Skeletal muscle cell (primary cell): ENCODE measurements at places on chromosomes 6 and 20.

GRCh38 chr20:51285684-51286083 is 256.8 kb downstream of the NFATC2 start:
- no peak for DNase-seq

GRCh38 chr6:48177786-48178185 is 66.8 kb upstream of the PTCHD4 start:
- no peak for DNase-seq

- DNase-seq = no peak
Observed at GRCh38 chr6:53281518-53282215, 67.1 kb downstream of the ELOVL5 start.

- DNase-seq = peak; percentile 56
Observed at GRCh38 chr6:3405679-3406078, 51.2 kb downstream of the SLC22A23 start.

DNA sequence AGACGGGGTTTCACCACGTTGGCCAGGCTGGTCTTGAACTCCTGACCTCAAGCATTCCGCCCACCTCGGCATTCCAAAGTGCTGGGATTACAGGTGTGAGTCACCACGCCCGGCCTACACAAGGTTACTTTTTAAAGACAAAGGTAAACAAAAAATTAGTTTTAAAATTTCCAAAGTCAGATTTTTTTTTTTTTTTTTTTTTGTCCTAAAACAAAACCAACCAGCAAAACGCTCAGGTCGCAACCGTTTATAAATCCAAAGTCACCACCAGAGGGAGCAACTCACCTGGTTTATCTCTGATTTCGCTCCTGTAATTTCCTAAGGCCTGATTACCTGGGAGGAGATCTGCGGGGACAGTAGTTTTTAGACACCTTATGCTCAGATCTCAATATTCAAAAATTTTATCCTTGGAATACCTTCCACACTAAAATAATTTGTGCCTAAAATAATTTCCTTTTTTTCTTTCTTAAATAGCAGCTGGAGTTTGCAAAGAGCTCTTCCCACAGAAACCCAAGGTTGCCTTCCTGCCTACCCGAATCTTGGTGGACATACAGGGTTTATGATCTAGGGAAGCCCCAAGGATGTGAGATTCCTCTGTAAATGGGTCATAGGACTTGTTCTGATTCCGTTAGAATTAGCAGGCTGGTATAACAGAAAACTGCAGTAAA is 19.8 kb upstream of the TREM1 start:
- DNase-seq = no peak

DNA sequence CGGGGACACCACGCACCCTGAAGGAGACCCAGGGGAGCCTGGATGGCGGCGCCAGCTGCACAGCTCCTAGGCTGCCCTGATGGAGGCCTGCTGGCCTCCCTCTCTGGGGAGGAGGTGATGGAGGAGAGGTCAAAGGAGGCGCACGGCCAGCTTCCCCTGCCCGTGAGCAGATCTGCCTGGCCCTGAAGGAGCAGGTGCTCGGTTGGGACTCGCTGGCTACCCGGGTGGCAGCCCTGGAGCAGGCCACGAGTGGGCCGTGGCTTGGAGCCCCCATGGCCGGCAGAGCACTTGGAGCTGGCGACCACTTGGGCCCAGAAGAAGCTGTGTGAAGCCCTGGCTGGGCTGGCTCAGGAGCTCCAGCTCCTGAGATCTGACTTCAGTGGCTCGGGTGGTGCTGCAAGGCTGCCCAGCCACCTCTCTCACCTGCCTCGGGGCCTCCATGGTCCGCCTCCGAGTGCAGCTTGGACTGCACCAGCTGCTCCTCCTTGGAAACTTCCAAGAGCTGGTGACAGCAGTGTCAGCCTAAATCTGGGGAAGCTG is 7.5 kb upstream of the RAET1E start:
- DNase-seq = no peak

GRCh38 chr6:147040121-147040910 is 163.9 kb upstream of the STXBP5 start:
- no peak for DNase-seq

DNA sequence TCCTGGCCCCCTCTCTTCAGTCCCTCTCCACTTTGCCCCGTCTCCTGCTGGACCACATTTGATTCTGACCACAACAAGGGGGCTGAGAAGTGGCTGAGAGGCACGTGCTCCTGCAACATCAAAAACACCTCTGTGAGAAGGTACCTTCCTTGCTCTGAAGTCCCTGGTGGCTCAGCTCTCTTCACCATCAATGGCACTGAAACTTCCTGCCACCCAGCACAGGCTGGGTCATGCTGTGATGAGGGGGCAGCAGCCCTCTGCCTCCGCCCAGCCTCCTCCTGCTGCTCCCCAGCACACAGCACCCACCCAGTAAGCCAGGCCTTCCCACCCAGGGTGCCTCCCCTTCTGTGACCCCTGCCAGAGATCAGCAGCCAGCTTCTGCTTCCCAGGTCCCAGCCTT is 10.3 kb downstream of the ZMYND8 start:
- no peak for DNase-seq

GRCh38 chr20:33902011-33902410 is 90.9 kb downstream of the CHMP4B start:
- DNase-seq = no peak

GRCh38 chr6:56364431-56364826 is 117.0 kb upstream of the COL21A1 start:
- DNase-seq = no peak

- no peak for DNase-seq
Observed at GRCh38 chr20:6941571-6941970, 174.1 kb downstream of the BMP2 start.

GRCh38 chr20:49700411-49701185 is 13.1 kb downstream of the B4GALT5 start:
- peak; percentile 62 for DNase-seq

- DNase-seq = no peak
Observed at GRCh38 chr20:57387945-57388371, 3.2 kb upstream of the RBM38 start.

GRCh38 chr6:7684843-7685242 is 41.1 kb upstream of the BMP6 start:
- DNase-seq = no peak

- DNase-seq = no peak
Observed at GRCh38 chr6:132028029-132028428, 76.9 kb upstream of the CCN2 start.

DNA sequence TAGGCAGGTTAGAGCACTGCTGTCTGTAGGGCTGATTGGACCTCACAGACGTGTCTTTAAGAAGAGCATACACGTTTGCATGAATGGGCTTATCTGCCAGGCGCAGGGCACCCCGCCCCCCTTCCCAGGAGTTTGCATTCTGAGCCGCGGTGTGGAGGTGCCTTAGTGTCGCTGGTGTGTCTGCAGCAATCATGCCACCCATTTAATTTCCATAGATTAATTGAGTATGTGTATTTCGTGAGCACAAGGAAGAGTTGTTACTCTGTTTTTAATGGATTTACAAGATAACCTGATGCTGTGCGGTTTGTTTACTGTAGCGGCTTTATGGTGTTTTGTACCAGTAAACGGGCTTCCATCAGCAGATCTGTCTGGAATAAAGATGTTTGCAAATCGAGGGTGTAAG is 107.7 kb downstream of the ZDHHC14 start:
- DNase-seq = no peak

DNA sequence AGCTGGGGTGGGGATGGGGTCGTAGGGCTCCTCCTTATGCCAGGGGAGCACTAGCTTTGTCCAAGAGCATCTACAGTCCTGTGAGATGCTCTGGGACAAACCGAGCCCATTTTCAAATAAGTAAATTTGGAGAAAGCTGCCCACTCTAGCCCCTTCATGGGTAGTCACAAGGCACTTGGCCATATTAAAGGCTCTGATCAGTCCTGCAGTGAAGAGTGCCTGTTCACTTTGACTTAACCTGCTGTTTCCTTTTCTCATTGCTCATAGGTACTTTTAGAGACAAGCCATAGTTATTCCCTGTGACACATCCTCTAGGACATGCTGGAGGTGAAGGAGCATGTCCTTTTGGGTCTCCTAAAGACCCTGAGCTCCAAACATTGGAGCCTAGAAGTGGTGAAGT is 38.4 kb downstream of the FAM110A start:
- DNase-seq = no peak

- DNase-seq = no peak
Observed at GRCh38 chr6:5472571-5472970, 211.3 kb downstream of the FARS2 start.

DNA sequence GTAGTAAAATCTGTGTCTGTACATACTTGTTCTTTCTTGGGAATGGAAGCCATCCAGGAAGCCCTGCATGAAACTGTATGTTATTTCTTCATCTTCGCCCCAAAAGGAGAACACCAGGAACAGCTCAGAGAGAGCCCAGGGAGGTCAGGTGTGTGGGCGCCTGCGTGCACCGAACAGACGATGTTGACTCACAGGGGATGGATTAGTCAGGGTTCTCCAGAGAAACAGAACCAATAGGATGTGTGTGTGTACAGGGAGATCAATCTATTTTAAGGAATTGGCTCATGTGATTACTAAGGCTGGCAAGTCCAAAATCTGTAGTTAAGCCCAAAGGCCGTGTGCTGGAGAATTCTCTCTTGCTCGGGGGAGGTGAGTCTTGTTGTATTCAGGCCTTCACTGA is 45.7 kb downstream of the RNASET2 start:
- peak; percentile 60 for DNase-seq

DNA sequence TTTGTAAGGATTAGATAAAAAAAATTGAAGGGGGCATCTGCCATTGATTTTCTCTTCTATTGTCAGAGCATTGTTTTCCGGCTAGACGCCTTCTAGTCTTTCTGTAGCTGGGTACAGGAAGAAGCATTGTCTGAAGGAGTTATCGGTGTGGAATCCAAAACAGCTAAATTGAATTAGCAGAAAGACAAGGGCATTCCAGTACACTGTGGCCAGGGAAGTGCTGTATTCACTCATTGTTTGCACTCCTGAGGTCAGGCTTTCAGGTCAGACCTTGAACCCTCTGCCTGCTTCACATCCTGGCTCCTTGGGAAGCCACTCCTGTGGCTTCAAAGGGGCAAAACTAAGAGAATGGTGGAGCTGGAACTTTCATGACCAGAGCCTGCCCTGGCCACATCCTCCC is 81.1 kb upstream of the SNAP25 start:
- no peak for DNase-seq

- DNase-seq = no peak
Observed at GRCh38 chr6:87914637-87915395, 132.8 kb upstream of the SPACA1 start.

DNA sequence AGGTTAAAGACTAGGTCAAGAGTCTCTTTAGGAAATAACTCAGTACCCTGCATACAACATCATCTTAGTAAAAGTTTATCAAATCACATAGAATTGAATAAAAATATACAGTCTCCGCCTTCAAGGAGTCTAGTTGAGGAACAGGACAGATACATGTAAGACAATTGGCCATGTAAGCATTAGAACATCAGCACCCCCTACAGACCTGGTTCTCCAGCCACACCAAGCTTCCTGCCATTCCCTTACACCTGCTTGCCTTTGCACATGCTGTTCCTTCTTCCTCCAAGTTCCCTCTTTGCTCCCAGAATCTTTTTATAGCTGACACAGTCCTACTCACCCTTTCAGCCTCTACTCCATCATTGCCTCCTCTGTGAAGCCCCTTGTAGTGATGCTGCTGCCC is 187.8 kb upstream of the LRFN2 start:
- no peak for DNase-seq

GRCh38 chr6:170127151-170127550 is 163.7 kb downstream of the DLL1 start:
- no peak for DNase-seq

DNA sequence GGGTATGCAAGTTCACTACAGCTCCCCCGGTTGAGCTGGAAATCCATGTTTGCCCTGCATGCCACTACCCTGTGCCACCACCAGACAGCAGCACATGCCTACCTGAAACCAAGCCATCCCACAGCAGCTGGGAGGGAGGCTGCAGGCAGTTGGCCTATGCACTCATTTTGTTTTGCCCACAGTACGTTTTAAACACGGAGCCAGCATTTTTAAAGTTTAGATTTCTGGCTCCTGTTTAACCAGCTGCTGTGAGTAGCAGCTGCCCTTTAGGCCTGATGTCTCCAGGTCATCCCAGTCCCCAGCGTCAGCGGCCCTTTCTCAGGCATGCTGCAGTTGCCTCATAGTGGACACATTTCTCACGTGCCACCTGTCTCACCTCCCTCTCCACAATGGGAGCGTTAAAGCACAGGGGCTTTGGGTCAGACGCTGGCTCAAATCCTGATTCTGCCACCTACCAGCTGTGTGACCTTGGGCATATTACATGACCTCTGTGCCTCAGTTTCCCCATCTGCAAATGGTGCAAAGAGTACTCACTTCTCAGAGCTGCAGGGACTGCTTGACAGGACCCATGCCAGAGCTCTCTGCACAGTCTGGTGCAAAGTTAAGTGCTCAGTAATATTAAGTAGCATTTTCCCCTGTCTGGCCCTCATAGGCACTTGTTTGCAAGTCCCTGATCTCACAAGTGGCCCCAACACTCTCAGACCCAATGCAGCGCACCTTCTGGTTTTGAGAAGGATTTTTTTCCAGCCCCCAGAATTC is 8.2 kb upstream of the UBE2V1 start:
- DNase-seq = peak; percentile 57

DNA sequence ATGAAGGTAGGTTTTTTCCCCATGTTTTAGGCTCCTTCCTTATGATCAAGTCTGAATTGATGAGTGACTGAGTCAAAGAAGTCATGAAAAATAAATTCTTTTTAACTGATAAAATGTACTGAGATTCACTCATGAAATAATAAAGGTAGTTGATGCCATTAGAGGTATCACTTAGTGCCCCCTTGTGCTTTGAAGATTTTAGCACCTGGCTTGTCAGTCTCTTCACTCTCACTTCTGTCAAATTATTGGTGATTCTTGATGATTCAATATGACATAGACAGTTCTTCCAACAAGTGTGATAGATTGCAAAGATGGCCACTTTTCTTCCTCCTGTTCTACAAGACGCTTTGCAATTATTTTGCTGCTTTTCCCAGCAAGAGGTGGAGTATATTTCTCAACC is 4.2 kb upstream of the DLK2 start:
- no peak for DNase-seq

GRCh38 chr20:2005831-2006426 is 12.1 kb upstream of the PDYN start:
- peak; percentile 7 for DNase-seq

GRCh38 chr6:105884426-105884825 is 201.7 kb upstream of the PRDM1 start:
- no peak for DNase-seq

- no peak for DNase-seq
Observed at GRCh38 chr6:37020381-37020780, 14.9 kb downstream of the FGD2 start.

DNA sequence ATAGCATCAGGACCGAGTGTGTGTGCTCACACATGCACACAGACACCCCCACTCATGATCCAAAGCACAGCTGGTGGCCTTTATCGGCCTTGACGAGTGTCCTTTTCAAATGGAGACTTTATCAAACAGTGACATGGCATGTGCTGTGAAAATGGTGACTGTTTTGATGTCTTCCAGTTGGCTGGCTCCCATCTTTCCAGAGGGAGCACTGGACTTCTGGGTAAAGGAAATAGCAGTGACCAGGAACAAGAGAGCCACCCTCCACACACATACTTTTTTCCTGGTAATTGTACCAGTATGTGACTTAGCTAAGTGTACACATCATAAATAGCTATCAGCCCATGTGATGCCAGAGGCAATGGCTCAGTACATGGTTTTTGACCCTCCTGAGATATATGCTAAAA is 52.7 kb downstream of the ZDHHC14 start:
- DNase-seq = no peak
